ENCODE measurements at places on chromosomes 5 and 9. TPM values are rescaled to one million over a fixed set of nuclear protein-coding genes. Genes with fewer than 3 reads are reported as not detected.

DNA sequence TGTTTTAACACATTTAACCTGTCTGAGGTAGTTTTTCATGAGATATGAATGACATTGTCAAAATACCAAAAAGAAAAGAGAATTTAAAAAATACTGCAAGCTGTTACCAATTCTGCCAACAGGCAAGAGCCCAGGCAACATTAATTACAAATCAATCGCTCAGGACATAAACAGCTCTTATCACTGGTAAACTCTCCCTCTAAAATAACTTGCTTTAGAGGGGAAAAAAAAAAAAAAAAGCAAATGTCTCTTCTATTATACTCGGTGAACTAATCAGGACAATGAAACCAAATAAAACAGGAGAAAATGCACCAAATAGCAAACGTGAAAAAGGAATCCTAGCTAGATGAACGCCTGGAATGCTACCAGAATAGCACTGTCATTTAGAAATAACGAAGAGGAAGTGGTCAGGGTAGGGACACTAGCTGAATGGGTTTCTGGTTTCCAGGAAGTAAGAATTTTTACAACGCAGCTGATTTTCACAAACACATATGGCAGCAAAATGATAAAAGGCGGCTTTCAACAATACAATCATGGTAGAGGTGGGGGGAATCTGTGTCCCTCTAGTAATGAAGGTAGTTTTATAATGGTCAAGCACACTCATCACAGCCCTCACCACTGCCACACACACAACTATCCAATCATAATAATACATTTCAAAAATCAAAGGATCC is 94.9 kb downstream of the DENND1A start:
- no peak for DNase-seq

TXN gene
- total RNA-seq = 146 TPM

GRXCR2 gene
- not detected for total RNA-seq

DNA sequence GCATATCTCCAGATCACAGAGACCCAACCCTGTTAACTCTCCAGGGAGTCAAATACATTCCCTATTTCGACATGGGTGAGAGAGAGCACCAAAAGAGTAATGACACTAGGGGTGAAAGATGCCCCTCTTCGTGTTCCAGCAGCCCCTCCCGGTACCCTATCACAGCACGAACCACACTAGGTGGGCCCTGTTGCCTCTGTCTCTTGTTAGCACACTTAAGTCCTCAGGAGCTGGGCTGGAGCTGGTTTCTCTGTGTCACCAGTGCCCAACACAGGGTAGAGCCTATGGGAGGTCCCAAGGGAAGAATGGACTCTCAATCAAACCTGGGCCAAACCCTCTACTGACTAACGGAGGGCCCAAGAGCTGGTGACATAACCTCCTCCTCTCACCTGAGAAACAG is 1.2 kb downstream of the CDK20 start:
- DNase-seq = no peak

TXNDC8 gene
- total RNA-seq = not detected

FOXD4L6 gene
- 2.3 TPM for total RNA-seq

DNA sequence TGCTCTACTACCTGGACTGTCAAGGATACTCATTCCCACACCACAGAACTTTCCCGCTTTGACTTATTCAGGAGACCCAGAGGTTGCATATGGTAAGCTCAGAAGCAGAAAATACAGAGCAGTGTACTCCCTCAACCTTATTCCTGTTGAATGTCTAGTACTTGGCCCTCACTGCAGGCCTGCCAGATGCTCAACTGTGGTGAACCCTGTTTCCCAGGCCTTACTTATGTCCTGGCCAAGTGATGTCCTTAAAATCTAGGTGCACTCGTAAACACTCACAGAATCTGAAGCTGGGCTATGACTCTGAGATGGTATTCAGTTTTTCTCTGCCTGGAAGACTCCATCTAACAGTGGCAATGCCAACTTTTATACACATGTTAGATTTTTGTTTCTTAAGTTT is 21.0 kb downstream of the DIAPH1 start:
- DNase-seq = no peak

DNA sequence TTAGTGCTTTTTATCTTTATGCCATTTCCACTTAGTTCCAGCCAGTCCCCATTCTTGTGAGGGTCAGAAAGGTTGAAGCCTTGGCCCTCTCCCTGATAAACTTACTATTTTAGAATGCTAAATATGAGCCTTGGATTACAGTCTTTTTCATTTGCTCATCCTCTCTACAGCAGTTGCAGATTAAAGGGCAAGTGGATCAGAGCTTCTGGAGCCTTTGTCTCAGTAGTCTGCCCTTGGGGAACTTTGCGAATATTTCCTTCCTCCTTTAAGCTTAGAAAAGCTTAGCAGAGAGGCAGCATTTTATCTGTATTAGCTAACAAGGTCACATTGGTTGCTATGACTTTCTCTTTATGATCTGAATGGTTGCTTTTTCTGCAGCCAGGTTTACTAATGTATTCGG is 11.5 kb downstream of the FSD1L start:
- no peak for DNase-seq

OLFM1 gene
- 58.3 TPM for total RNA-seq

- no peak for DNase-seq
Observed at GRCh38 chr5:53243403-53243802, 133.8 kb upstream of the MOCS2 start.

DNA sequence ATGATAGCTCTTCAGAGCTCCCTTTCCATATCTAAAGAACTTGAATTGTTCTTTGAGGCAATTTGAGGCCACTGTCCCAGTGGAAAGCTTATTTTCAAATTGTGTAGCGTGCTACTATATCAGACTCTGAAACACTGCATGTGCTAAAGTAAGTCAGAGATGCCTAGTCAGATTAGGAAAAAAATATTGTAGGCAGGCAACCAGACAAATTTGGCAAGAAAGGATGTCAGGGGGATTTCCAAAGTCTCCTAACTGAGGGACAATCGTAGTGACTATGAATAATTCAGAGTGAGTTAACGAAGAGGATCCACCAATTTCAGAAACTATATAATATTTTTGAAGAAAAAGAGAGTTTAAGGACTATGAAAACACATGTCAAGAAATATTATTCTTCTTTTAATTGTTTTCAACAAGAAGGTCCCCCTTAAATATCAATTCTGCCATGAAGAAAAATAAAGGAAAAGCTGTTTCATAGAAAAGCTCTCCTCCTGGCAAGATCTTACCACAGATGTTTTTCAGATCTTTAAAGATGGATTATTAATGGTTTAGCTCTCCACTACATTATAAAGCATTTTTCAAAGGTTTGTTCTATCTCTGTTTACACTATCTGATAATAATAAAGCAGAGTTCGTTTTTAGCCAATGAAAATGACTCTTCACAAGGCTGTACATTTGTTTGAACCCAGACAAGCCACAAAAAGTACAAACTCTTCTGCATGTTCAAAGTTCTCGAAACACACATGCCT is 273.5 kb upstream of the PTGER4 start:
- DNase-seq = no peak

DNA sequence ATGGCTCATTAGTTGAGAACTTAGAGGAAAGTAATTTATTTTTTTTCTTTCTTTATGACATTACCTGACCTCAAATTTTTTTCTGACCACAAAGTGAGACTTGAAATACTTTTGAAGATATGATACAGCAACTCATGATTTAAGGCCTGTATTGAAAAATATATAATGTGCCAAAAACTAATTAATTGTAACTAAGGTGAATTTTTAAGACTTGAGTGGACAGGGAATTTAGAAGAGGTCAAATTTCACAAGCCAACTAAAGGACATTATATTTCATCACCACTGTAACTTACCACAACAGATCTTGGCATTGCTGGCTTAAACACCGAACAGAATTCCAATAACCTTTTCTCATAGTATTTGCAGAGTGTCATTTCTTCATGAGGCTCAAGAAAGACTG is 1.8 kb downstream of the CCNH start:
- no peak for DNase-seq
